Neural crest cell (in vitro differentiated cells): ENCODE measurements at places on chromosomes 2 and 18.

- DNase-seq = no peak
Measured at GRCh38 chr2:3447789-3448317, 68.4 kb downstream of the TRAPPC12 start.

GRCh38 chr2:109409321-109410038 is 204.3 kb downstream of the SEPTIN10 start:
- no peak for DNase-seq

DNA sequence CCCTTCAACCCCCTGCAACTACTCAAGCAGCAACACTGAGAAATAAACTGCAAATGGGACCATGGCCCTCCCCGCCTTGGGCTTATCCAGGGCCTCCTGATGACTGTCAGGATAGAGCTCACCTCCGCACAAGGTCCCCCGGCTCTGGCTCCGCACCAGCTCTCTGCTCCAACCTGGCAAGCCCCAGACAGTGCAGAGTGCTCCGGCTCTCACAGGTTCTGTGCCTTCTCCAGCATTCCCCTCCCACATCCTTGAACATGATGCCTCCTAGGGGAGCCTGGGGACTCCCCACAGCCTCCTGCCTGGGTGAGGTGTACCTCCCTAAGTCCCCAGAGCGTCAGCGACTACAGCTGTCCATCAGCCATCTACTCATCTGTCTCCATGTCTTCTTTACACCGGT is 26.7 kb upstream of the NPAS2 start:
- no peak for DNase-seq

- DNase-seq = no peak
Measured at GRCh38 chr2:240182476-240182875, 42.0 kb upstream of the OTOS start.

GRCh38 chr2:46351750-46352138 is 54.5 kb downstream of the EPAS1 start:
- DNase-seq = no peak

DNA sequence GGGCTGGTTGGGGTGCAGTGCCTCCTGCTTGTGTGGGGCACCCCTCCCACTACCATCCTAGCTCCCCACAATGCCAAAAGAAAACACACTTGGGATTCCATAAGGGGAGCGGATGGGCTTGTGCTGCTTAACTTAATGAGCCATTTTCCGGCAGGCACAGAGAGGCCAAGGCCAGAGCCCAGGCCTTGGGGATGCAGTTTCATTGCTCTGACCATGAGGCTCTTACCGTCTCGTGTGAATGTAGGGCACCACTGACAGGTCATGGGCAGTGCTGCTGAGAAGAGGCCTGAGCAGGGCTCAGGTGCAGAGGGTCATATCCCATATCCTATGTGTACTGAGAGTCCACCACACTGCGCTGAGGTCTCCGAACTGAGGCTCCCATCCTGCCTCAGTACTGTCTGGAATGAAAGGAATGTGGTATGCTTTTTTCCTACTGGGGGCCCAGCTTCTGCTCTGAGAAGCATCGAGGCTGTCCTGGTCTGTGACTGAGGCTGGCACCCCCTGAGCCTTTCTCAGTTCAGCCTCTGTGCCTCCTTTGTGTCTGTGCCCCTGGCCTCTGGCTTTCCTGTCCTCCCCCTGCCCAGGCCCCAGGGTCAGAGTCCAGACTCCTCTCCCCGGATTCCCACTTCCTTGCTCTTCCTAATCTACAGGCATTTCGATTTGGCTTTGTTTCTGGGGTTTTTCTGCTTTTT is 45.2 kb upstream of the MAPRE3 start:
- no peak for DNase-seq

- no peak for DNase-seq
Measured at GRCh38 chr2:119385466-119385865, 18.7 kb downstream of the DBI start.

GRCh38 chr2:136052369-136053362 is 65.3 kb downstream of the CXCR4 start:
- DNase-seq = no peak
